ENCODE measurements at places on chromosomes 12 and 14. TPM values are rescaled to one million over a fixed set of nuclear protein-coding genes. Genes with fewer than 3 reads are reported as not detected.

MAGOHB gene
- total RNA-seq: 21.4 TPM

ANO2 gene
- total RNA-seq: 16.2 TPM

TRHDE gene
- total RNA-seq: 3.8 TPM

NANOG gene
- total RNA-seq: not detected

All from epithelial cell of umbilical artery (primary cell).